ENCODE measurements at places on chromosomes 1 and 21.

GRCh38 chr1:91591175-91591974 lies 90.7 kb downstream of the CDC7 start:
- no peak for DNase-seq

- no peak for DNase-seq
These were observed 30.5 kb downstream of the KRTAP10-1 start for GRCh38 chr21:44509539-44509938.

GRCh38 chr1:31705080-31705866 lies 1.5 kb upstream of the COL16A1 start:
- peak; percentile 55 for DNase-seq

- no peak for DNase-seq
These were observed 43.1 kb upstream of the EPS8L3 start for GRCh38 chr1:109806733-109807400.

- no peak for DNase-seq
These were observed 8.6 kb upstream of the SPSB1 start for GRCh38 chr1:9284061-9284460.

- DNase-seq, result no peak
These were observed 44.3 kb downstream of the NID1 start for GRCh38 chr1:236020359-236021219.

DNA sequence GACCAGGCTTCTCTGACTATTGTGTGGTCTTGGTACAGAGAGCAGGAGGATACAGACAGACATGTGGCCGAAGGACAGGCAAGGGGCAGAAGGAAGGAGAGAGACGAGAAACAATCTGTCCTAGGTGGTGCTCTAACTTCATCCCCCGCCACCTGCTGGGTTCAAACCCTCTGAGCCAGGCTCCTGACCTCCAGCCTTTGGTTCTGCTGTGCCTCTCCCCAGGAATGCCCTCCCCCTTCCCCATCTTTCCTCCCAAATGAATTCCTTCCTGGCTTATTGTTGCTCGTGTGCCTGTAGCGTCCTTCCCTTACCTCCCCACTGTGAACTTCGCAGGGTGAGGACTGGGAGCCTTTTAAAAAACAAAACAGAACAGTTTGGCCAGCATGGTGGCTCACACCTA lies 5.4 kb downstream of the TCEA3 start:
- DNase-seq, result no peak

GRCh38 chr1:247330548-247331171 lies 1.0 kb downstream of the ZNF496 start:
- DNase-seq, result no peak

- no peak for DNase-seq
These were observed 32.3 kb downstream of the LRRC8B start for GRCh38 chr1:89556726-89557444.

GRCh38 chr1:179817056-179817455 lies 60.5 kb downstream of the TOR1AIP2 start:
- DNase-seq, result no peak

DNA sequence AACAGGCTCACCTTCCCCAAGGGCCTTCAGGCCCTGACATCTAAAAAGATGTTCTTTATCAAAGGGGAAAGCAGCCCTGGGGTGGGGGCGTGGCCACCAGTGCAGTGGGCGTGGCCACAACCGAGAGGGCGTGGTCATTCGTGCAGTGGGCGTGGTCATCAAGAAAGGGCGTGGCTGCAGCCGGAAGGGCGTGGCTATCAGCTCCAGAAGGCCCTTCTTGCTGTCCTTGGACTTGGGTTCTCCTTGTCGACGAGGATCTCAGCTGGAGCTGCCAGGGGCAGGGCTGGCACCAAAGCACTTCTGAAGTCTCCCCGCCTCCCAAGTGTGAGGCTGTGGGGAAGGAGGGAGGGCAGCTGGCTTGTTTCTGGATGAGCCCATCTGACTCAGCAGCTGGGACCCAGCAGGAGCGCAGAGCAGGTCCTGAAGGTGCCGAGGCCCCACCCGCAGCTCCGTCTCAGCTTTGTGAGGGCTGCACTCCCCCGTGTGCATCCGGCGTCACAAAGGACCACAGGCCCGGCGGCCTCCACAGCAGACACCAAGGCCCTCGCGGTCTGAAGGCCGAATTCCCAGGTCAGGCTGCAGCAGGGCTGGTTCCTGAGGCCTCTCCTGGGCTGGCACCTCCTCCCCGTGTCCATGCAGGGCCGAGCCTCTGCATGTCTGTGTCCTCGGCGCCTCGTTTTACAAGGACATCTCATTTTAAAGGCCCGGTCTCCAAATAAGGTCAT lies 12.8 kb downstream of the PDE9A start:
- no peak for DNase-seq

DNA sequence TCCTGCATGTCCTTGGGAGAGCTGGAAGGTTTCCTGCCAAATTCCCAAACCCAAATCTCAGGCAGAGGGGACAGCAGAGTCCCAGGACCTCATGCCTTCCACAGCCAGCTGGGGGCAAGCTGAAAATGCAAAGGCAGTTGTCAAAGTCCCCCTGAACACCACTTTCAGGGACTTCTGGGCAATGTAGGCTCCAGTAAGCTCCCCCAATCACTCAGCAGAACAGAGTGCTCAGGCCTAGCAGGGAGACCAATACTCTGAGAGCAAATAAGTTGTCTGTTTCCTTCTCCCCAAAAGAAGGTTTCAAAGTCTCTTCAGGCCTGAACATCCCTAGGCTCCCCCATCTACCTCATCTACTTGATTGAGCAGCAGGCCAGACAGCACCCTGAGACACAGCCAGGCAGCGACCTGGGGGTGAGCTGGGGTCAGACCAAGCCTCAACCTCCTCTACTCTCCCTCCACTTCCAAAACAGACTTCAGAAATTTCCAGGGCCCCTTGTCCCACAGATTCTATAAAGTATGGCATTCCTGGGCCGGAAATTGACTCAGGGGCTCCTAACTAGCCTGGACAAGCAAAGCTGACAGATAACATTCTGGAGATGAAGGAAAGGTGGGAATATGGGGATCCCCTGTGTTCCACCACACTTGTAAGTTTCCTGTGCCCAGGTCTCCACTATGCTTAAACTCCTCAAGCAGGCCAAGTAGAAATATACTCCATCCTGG lies 1.9 kb downstream of the SLC9A1 start:
- DNase-seq, result no peak

DNA sequence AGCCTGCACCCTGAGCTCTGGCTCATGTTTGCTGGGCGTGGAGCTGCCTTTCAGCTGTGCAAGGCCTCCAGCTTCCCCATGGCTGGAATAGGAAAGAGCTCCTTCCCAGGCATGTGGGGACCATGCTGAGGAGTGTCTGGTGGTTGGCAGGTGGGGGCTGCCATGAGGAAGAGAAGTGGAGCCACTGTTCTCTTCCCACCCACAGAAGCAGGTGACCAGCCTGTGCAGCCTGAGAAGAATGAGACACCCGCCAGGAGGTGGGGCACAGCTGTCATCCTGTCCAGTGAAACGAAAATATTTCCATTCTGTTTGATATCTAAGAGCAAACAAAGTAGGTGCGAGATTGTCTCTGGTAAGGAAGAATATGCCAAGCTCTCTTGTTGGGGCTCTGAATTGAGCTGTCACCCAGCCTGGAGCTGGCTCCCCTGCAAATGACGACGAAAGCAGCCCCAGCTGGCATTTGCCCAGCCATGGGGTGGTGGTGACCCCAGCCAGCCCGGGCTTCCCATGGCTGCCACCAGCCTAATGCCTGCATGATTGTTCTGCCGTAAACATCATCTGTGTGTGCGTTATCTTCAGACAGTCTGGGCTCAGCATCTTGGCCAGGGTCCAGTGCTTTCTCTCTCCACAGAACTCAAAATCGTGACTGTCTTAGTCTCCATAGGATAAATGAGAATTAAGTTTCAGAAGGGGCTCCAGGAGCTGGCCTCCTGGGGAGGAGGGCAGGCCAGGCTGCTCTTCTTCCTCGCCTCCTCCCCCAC lies 429.8 kb upstream of the VAMP3 start:
- DNase-seq, result no peak

GRCh38 chr1:81617308-81617967 lies 183.3 kb upstream of the ADGRL2 start:
- no peak for DNase-seq

GRCh38 chr21:40902299-40902698 lies 55.3 kb upstream of the DSCAM start:
- DNase-seq, result no peak

DNA sequence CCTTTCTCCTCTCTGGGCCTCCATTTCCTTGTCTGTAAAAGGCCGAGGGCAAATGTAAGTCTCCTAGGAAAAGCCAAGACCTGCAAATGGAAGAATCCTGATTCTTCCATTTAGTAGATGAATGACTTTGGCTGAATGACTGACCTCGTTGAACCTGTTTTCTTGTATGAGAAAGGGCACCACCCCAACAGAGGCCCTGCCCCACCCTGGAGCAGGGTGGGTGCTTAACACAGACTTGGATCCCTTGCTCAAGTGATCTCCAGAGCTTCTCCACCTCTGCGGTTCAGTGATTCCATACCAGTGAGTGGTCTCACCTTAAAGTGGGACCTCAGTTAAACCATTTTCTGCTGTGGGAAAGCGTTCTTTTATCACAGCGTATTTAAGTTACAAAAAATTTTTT lies 39.0 kb upstream of the GUCA2B start:
- DNase-seq, result no peak

- no peak for DNase-seq
These were observed 917 bp downstream of the STX12 start for GRCh38 chr1:27773826-27774445.

- DNase-seq, result no peak
These were observed 10.8 kb downstream of the THEM4 start for GRCh38 chr1:151898519-151898991.

DNA sequence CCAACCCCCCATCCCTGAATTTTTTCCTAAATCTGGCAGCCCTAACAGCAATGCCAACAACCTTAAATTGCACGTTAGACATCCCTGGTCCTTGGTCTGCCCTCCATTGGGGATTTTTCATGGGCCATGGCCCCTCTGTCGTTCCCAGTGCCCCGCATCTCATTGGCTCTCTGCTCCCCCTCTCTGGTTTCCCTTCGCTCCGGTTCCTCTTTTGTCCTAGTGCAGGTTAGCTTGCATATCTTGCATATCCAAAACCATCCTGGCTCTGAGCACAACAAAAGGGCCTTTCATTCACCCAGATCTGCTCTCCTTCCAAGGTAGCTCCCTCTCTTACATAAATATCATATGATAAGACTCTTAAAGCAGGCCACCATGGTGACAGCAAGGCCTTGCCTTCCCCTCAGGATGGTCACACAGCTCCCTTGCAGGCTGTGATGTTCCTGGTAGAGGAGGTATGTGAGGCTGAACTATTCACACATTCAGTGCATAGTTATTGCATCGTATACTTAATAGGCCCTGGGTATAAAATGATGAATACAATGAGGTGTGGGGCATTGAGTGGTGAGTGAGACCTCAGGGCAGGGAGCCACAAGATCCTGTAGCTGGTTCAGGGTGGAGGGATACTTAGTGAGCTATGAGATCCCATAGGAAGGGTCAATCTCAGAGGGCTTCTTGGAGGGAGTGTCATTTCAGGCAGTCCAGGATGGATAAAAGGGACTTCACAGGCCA lies 45.2 kb downstream of the TENT5C start:
- DNase-seq, result no peak

DNA sequence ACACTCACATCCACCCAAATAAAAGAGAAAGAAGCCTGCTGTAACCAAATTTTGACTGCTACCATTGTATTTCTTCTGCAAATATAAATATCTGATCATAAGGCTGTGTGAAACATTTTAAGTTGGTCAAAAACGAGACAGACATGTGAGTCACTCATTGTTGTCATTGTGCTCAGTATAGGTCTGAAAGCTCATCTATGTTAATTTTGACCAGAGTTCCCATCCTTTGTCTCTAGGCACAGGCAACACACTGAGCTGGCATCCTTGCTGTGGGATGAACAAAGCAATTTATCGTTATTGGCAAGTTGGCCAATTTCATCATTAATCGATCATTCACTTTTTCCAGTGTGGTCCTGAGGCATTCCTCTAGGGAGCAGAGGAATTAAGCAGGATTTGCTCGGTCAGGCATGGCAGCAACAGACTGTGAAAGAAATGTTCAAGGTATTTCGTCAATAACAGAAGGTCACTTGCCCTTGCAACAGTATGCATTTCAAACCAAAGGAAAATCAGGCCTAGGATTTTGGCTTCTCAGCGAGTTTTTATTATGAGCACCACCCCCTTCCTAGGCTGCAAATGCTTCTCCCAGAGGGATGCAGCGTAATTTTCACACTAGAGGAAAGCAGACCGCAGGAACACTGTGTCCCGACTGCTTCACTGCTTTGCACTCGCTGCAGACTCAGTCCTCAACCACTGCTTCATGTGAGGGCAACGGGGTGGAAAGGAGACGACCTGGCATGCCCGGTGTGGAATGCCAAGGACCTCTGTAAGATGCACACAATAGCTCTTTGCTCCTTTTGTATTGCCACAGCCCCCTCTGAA lies 87.9 kb upstream of the SMYD2 start:
- DNase-seq, result no peak

GRCh38 chr1:247494767-247495166 lies 36.9 kb upstream of the OR2B11 start:
- no peak for DNase-seq

DNA sequence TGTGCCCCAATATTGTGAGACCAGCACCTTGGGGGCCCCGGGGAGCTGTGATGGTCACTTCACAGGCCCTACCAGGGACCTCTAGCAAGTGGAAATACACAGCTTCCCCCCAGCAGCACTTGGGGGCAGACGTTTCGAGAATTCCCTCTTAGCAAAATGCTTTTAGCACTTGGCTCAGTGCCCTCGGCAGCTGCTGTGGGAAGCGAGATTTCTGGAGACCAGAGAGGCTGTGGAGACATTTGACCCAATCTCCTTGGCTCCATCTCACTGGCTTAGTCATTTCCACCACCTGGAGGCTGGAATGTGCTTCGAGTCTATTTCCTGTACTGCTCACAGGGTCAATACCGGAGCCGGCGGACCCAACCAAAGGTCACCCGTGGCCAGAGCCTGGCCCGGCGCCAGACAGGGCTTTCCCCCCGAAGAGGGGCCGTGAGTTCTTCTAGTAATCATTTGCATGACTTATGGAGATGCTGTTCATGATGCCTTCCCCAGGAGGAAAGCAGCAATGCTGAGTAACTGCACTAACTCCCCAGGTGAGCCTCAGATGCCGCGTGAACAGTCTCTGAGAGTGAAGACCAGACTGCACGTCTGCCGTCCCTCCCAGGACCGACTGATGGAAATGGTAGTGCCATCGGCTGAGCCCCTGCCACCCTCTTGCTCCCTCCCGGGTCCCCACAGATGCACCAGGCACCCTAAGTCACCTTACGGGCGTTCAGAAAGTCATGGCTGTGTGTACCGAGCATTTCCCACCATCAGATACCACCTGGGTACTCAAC lies 4.4 kb upstream of the C2CD2 start:
- no peak for DNase-seq

GRCh38 chr1:239803781-239804180 lies 287.9 kb upstream of the FMN2 start:
- DNase-seq, result no peak

DNA sequence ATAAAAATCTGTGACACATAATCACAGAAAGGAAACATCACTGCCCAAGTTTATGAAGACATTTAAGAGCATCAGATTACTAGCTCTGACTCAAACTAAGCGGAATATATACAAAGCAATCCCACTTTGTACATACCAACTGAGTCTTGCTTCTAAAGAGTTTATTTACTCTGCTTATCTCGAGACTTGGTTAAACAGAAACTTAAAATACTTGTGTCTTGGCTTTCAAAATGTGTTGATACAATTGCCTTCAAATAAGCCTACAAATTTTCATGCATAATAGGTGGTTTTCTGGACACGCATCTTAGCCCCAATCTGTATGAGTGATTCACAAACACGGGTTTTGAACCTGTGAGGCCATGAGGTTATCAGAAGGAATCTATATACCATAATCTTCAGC lies 21.0 kb downstream of the CD160 start:
- DNase-seq, result no peak

All from stimulated activated CD8-positive, alpha-beta memory T cell treated with anti-CD3 and anti-CD28 coated beads, Interleukin-7, amount 100 ng/mL, for 24 hours (primary cell).